Hematopoietic multipotent progenitor cell treated with erythropoietin and hydrocortisone succinate and interleukin-3 and kit ligand, for 4 days (in vitro differentiated cells): ENCODE measurements at places on chromosomes 13 and 19.

DNA sequence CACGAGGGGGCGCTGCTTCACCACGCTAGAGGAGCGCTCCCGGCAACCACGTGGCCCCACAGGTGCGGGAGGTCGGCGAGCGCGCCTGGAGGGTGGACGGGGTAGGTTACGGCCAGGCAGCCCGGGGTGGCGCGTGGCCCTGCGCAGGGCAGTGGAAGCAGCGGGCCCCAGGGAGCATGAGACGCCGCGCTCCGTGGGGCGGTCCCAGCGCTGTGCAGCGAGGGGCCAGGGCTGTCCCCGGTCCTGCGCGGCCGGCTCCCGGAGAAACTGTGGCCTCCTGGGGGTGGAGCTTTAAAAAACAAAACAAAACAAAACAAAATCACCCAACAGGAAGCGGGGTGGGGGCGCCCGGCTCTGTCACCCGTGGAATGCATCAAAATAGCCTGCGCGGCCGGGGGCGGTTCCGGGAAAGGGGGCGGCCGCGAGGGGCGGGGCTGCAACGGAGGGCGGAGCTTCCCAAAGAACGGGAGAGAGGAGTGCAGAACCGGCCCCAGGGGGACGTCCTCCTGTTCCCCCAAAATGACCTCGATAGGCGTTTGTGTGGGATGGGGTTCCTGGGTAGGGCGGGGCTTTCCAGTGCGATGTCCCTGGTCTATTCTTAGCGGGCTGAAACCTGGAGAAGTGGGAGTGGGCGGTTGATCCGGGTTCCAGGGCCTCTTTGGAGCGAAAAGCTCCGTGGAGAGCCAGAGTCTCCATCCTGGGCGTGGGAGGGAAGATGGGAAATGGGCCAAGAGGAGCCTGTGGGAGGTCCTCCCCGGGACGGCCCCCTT lies 27.3 kb downstream of the NUMBL start:
- DNase-seq: peak; percentile 93

- no peak for DNase-seq
Measured at GRCh38 chr13:23666582-23666981, 96.4 kb downstream of the TNFRSF19 start.

DNA sequence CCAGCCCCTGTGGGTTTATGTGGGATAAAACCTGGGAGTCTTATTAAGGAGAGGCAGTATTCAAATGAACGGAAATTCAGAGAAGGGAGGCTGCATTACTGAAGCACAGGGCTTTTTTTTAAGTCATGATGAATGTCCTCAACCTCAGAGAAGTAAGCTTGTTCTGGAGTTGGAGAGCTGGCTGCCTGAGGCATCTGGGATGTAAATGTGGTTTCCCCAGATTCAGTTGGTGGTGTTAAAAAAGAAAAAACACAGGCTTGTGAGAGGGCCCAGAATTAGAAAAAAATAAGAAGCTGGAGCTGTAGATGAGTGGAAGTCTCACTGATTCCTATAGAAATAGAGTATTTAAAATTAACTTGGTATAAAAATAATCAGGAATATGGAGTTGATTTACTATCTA lies 64.0 kb upstream of the GPR12 start:
- DNase-seq: no peak

DNA sequence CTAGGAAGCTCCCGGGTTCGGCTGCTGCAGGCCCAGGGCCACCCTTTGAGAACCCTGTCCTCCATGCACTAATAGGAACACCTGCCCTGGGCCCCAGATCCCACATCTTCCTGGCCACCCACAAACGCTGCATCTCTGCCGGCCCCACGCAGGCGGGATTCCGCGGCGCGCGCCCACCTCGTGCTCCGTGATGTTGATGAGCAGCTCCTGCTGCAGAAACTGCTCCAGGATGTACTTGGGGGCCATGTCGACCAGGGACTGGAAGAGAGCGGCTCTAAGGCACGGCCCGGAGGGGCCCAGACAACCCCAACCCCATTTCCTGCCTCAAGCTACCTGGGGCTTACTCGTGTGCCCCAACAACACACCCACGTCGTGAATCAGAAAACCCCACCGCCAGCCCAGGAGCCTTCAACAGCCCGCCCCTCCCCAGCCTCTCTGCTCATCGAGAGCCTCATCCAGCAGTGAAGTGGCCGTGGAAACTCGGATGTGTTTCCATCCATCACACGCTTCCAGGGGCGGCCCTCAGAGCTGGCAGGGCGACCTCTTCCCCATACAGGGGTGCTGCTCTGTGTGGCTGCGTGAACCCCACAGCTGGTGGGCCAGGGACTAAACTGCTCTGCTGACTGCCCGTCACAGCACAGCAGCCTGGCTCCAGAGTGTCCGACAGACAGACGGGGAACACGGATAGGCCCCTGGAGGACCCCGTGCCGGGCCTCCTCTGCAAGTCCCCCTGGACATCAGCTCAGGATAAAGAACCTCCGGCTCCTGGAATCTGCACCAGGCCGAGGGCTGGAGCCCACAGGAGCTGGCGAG lies 4.2 kb downstream of the POLR2E start:
- DNase-seq: no peak

DNA sequence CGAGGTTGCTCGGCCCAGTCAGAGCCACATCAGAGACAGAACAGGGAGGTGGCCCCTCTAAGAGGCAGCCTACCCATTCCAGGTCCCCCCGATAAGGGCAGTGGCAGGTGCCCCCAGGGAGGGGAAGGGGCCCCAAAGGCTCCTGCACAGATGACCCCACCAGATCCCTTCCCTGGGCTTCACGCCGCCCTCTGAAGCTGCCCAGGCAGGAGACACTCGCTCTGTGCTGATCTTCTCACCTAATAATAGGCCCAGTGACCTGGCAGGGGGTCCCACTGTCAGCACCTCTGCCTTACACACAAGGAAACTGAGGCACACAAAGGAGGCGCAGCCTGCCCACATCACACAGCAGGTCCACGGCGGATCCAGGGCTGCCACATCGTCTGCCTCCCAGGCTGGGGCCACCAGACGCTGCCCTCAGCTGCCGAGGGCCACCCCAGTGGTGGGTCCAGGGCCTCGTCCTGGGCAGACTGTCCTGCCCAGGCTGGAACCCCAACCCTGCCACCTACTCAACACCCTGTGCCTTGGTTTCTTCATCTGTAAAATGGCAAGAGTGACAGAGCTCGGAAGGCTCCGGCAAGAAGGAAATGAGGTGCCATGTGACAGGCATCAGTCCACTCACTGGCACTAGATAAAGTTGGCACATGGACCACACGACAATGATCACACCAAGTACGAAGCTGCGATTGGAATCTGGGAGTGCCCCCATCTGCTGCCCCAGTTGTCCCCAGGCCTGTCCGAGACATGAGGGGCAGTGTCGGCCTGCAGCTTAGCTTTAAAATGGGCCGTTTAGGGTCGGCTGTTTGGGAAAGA lies 56.5 kb downstream of the KLF2 start:
- DNase-seq: no peak
